ENCODE measurements at places on chromosomes 3 and 15. TPM values are rescaled to one million over a fixed set of nuclear protein-coding genes. Genes with fewer than 3 reads are reported as not detected.

The KLHL6 gene
- not detected for total RNA-seq

The FAM43A gene
- 37.0 TPM for total RNA-seq

The VEPH1 gene
- 10.3 TPM for total RNA-seq

The WDR72 gene
- total RNA-seq = not detected

The ARPIN gene
- 16.1 TPM for total RNA-seq

The CTXN2 gene
- not detected for total RNA-seq

All from fibroblast of villous mesenchyme (primary cell).